ENCODE measurements at places on chromosomes 5 and 9.

- DNase-seq = no peak
Observed at GRCh38 chr9:36258996-36259533, 817 bp upstream of the GNE start.

DNA sequence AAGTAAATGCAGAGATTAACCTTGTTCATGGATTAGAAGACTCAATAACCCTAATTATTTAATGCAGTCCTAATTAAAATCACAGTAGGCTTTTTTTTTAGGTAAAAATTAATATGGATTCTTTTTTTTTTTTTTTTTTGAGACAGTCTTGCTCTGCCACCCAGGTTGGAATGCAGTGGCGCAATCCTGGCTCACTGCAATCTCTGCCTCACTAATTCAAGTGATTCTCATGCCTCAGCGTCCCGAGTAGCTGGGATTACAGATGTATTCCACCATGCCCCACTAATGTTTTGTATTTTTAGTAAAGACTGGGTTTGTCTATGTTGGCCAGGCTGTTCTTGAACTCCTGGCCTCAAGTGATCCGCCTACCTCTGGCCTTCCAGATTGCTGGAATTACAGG lies 40.6 kb downstream of the DENND4C start:
- no peak for DNase-seq

GRCh38 chr9:95826183-95826838 lies 49.2 kb upstream of the ERCC6L2 start:
- DNase-seq = no peak

- no peak for DNase-seq
Observed at GRCh38 chr5:52829664-52830063, 41.9 kb downstream of the ITGA1 start.

- DNase-seq = no peak
Observed at GRCh38 chr9:96884443-96884842, 30.1 kb upstream of the ZNF782 start.

DNA sequence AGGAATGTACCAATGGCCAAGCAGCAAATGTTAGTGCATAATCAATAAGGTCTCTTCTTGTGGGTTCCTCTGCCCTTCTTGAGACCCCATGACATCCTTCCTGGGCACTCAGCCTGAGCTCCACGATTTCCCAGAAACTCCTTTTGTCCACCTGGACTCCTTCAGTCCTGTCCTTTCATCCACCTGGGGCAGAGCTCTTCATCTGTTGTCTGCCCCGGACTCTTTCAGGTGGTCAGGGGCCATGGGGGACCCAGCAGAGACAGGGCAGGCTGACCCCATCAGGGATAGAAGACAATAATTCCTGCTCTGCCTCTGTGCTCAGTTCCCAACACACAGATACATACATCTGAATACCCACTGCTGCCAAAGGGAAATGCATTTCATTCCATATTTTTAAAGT lies 58.9 kb upstream of the OTULINL start:
- no peak for DNase-seq

GRCh38 chr9:107874591-107875369 lies 385.2 kb upstream of the KLF4 start:
- DNase-seq = no peak

DNA sequence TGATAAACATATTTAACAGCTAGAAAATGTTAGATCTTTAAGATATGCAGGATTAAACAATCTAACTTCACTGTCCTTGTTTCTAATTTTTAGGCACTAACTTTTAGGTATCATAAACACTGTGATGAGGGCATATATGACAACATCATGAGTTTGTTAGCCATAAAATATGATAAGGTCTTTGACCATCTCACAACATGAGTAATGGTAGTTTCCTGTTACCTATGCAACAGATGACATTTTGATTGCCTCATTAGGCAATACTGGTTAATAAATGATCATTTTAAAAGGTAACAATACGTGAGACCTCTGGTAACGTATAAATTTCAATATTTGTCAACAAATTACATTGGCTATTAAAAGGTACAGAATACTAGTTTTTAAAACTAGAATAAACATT lies 613.5 kb downstream of the PDE4D start:
- DNase-seq = no peak

GRCh38 chr5:177300236-177300880 lies 3.2 kb downstream of the RAB24 start:
- DNase-seq = peak; percentile 83

Data from CD4-positive, alpha-beta T cell (primary cell).